ENCODE measurements at places on chromosomes 13 and 19.
A peak's percentile ranks its signal among the peaks of the same experiment; 100 is the strongest.

DNA sequence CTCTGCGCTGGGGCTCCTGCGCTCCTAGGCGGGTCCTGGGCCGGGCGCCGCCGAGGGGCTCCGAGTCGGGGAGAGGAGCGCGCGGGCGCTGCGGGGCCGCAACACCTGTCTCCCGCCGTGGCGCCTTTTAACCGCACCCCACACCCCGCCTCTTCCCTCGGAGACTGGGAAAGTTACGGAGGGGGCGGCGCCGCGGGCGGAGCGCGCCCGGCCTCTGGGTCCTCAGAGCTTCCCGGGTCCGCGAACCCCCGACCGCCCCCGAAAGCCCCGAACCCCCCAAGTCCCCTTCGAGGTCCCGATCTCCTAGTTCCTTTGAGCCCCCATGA lies at the start of gene GJB2:
Gene GJB2 (minus strand): TSS at position 103 of the 326 bp plus-strand sequence. CDS start 3,357 bp downstream, outside the sequence.
- peak; percentile 17 for DNase-seq

- no peak for DNase-seq
These were observed 27.6 kb downstream of the MAU2 start for GRCh38 chr19:19348266-19348665.

DNA sequence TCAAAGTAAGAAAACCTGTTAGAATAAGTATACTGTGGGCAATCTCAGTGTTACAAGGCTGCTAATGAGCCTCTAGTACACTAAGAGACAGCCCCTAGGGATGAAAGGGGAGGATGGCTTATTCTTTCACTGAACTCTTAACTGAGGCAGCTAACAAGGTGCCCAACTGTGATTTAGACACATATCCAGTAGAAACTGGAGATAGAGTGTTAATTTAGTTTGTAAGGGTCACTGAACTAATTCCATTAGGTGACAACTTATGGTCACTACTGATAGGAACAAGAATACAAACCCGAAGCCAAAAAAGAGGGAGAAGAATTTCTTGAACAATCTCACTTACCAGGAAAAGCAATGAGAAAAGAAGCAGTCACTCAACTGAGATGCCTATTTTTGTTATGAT lies 1010.6 kb downstream of the PCDH9 start:
- DNase-seq: no peak

DNA sequence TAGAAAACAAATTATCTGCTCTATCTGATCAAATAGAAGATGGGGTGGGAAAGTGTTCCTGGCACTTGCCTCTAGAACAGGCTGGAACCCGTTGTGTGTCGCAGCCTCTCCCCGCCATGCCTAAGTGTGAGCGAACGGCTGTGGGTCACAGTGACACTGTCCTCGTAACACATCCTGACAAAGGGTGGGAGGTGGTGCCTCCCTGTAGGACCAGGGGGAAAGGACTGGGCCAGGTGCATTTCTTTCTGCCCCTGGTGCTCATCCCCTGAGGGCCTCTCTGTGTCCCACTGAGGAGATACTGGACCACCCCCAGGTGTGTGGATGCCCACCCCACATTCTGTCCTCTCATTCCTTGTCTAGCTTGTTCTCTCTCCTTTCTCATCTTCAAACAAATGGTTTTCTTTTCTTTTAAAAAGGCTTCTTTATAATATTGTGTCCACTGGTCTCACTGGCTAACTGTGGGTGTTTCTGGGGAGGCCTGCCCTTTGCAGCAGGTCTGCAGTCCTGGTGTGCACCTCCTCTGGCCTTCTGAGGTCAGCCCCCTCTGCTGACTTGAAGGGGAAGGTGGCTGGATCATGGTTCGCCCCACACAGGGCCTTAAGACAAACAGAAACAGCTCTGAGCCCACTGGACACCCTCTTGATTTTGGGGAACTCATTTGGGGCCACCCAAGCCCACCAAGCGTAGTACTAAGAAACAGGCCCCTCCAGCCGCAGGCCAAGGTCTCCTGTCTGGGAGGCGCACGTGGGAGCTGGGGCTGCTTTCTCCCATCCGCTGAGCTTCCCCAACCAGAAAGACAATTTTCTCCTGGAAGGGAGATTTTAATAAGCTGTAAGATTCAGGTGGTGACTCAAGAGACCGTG lies 152.5 kb upstream of the SOX1 start:
- DNase-seq: no peak

DNA sequence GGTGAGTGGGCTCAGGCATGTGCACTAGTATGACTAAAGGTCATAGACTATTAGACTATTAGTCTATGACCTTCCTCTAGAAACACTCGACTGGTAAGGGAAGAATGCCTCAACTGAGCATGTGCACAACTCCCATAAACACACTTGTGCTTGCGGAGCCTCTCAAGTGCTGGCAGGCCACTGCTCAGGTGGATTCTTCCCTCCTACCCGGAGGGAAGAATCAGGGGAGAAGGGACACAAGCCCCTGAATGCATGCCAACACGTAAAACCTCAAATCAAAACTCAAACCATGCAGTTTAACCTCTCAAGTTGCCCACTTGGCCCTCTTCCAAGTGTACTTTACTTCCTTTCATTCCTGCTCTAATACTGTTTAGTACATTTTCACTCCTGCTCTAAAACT lies 287.6 kb upstream of the SGCG start:
- DNase-seq: no peak

- DNase-seq: no peak
These were observed 96.7 kb upstream of the TRPC4 start for GRCh38 chr13:37966266-37966665.

GRCh38 chr13:33721724-33722123 lies 96.2 kb upstream of the RFC3 start:
- DNase-seq: no peak

GRCh38 chr19:30649934-30650614 lies 277.9 kb downstream of the ZNF536 start:
- DNase-seq: peak; percentile 26

GRCh38 chr19:40419066-40419612 lies 6.0 kb upstream of the PRX start:
- DNase-seq: no peak

GRCh38 chr19:55962186-55962585 lies 14.6 kb downstream of the NLRP8 start:
- no peak for DNase-seq

DNA sequence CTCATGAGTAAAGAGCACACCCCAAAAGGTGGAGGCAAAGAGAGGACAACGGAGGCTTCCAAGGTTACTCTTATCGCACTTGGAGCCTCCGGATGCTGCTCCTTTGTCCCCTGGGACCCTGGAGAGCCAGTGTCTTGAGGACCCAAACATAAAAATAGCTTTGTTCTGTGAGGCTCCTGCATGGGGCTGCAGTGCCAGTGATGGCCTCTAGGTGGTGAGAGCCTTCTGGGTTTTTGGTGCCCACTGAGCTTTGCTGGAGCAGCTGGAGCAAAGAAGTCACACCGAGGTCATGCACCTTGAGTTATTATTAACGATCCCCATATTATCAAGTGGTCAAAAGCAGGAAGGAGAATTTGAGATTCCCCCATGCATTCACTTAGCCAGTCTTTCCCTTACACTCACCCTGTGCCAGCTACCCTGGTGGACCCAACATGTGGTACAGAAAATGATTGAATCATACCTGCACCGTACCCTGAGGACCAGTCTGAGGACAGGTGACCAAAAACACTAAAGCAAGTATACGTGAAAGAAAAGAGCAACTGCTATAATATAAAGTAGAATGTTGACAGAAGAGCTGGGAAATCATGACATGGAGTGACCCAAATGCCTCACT lies 41.5 kb downstream of the ZNF682 start:
- DNase-seq: peak; percentile 53

DNA sequence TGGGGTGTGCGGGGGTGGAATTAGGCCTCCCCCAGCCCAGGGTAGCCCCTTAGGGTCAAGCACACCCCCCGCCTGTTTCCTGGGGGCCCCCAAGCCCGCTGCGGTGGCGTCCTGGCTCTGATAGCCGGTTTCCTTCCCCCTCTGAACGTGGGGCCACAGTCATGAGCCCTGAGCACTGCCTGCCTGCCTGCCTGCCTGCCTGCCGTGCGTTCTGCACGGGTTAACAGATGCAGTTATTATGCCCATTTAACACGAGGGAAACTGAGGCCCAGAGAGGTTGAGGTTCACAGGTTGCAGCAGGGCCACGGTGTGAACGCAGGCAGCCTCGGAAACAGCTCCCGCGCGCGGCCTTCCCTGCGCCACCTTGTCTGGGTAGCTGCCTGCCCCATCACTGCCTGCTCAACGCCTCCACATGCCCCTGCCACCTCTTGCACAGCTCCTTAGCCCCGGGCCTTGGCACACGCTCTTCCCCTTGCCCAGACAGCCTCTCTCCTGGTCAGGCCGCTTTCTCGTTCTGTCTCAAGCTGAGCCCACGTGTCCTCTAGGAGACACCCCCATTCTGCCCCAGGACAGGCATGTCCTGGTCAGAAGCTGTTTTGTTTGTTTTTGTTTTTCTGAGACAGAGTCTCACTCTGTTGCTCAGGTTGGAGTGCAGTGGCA lies 1.2 kb upstream of the GAMT start:
- no peak for DNase-seq

DNA sequence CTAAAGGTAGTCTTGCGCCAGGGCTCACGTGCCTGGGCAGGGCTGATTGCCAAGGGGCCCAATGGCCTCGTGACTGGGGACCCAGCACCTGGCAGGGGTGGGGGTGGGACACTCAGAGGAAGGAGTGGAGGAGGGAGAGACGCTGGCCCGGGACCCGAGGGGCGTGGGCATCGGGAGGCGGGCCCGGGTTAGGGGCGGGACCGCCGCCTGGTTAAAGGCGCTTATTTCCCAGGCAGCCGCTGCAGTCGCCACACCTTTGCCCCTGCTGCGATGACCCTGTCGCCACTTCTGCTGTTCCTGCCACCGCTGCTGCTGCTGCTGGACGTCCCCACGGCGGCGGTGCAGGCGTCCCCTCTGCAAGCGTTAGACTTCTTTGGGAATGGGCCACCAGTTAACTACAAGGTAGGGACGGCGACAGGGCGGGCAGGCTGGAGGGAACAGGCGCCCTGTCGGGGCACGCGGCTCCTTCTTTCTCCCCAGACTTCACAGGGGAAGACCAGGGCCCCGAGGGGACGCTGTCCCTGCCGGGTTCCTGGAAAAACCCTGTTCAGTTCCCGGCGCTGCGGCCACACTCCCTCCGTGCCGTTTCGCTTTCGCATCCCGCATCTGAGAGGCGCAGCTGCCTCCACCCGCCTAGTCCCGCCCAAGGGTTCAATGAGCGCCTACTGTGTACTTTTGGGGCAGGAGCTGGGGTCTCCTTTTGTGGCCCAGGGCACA lies at the start of gene IFI30:
Gene IFI30 (plus strand): TSS at position 242 of the 717 bp plus-strand sequence. CDS start 29 bp downstream, at position 271.
- peak; percentile 72 for DNase-seq

GRCh38 chr13:100235311-100235901 lies 146.5 kb downstream of the PCCA start:
- peak; percentile 64 for DNase-seq

GRCh38 chr13:92407858-92408257 lies 818.7 kb upstream of the GPC6 start:
- DNase-seq: no peak

DNA sequence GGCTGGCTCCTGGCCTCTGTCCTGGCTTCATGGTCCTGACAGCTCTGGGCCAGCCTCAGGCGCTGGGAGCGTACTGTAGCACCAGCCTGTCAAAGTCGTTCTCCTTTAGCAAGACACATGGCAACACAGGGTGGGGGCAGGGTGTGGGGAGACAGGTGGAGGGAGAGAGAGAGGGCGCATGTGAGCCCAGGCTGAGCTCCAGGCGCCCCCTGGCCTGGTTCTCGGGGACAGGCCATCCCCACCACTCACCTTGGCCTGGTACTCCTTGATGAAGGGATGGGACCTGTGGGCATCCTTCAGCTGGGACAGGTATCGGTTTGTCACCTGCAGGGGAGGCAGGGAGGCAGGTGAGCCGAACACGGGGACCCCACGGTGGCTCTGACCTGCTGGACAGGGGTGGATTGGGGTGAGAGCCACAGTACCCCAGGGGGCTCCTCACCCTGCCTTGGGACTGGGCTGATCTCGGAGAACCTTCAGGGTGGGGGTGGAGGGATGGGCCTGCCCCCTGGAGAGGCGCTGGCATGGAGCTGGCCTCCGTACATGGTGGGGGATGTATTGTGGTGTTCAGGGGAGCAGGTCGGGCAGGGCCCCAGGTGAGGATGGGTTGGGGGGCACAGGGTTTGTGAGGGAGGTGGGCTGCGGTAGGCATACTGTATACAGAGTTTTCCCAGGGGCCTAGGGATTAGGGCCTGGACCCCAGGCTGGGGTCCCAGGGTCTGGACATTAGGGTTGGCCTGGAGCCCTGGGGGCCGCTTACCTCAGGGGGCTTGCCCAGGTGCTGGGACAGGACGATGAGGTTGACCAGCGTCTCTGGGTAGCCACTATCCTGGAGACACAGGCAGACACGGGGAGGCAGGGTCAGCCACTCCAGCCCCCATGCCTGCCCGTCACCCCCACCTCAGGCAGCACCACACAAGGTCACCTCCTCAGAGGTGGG lies 3.9 kb upstream of the CERS1 start:
- DNase-seq: no peak
